ENCODE measurements at places on chromosomes 11 and 22.

DNA sequence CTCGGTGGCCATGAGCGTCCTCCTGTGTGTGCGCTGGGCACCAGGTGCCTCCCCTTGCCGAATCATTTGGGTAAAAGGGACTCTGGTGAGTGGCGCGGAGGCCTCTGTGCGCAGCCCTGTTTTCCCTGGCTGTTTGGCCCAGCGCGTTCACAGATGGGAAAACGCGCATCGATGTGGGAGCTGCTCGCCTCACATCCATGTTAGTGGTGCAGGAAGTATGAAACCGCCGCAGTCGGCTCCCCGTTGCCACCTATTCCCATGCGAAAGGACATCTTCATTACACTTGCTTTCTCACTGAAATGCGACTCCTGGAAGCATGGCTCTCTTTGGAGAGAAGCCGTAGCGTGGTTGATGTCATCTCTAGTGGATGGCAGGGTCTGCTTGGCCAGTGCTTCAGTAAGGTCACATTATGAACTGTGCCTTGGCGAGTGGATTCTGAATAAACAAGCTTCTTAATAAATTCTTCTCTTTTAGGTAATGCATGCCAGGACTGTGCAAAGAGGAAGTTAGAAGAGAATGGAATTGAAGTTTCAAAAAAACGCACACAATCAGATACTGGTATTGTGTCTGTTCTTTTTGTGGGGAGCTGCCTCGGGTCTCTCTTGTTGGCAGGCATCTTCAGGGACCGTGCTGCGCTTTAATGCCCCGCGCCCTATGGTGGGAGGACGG is 26.3 kb downstream of the FAM118A start:
- DNase-seq = no peak

GRCh38 chr22:35343664-35344550 is 37.0 kb upstream of the HMOX1 start:
- no peak for DNase-seq

GRCh38 chr22:24975813-24976341 is 23.4 kb downstream of the KIAA1671 start:
- DNase-seq = no peak

DNA sequence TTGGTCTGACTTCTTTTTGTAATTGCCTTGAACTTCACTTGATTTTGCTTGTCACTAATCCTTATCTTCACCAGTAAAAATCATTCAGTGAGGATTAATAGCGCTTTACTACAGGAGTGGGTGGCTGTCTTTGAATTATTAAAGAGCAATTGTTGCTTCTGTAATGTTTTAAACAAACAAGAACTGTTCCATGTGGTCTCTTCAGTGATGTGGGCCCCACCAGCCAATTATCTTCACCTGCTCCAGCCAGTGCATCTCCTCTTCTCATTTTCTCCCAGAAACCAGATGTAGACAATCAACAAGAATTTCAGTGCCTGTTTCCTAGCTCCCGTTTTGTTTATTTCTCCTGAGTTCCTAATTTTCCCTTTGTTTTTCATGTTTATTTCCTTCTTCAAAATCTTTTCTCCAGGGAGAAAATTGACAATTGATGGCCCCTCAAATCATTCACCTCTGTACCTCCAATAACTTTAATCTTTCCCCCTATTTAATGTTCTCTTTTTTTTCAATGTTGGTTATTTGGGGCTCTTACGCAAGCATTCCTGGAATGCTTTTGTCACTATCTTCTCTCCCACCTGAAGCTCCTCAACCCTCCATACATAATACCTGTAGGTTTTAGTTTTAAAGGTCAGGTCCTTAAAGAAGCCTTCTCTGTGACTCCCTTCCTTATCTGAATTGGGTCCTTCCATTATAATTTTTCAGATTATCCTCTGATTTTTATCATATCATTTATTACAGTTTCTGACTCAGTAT is 115.1 kb downstream of the ARFGAP2 start:
- no peak for DNase-seq

DNA sequence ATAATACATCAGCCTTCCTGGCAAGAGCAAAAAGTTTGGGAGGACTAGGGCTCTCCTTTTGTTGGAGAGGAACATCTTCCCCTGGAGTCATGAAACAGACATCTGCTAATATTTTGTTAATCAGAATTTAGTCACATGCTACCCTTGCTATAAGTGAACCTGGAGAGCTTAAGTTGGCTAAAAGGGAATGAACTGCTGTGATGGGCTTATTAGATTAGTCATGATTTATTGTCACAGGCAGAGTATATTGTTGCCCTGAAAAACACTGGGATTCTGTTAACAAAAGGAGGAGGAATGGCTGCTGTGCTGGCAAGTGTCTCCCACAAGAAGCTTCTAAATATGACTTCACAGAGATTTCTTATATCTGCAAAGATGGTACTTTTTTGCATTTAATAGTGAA is 16.0 kb downstream of the TCP11L1 start:
- DNase-seq = no peak
